Left renal pelvis (tissue), 4 donors: ENCODE measurements at places on chromosomes 4 and X. TPM values are rescaled to one million over a fixed set of nuclear protein-coding genes. Genes with fewer than 3 reads are reported as not detected.

- peak; percentile 4 for DNase-seq
Observed at GRCh38 chr4:174764105-174764729, 64.8 kb downstream of the GLRA3 start.

- peak; percentile 32 for DNase-seq
Observed at GRCh38 chr4:37383579-37384229, 139.2 kb downstream of the NWD2 start.

DNA sequence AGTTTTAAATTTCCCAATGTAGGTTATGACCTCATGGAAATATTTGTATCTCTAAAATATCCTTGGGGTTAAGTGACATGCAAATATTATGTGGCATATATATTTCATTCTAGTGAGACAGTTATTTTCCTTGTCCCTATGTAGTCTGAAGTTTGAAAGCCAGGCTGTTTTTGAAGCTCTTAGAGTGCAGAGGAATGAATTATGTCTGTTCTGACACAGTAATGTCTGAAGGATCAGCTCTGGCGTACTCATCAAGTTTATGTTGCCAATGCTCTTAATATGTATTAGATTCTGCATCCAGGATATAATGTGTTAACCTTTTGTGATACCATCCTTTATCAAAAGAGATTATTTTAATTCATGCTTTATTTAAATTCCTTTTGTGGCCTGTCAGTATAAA is 355.8 kb downstream of the PCDH7 start:
- DNase-seq: no peak

DNA sequence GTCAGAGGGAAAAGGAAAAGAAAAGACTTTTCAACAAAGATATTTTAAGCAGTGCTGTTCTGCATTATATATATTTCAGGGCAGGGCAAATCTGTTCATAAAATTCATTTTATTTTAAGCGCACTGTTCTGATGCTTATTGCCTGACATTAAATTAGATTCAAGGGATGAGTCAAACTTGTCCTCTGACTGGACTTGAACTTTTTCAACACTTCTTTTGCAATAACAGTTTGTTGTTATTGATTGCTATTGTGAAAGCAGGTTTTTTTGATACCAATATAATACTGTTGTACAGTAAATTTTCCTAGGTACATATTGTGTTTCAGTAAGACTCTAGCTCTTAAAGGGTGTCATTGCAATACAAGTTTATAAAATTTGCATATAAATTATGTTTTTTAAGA is 481.3 kb downstream of the NAF1 start:
- DNase-seq: no peak

DNA sequence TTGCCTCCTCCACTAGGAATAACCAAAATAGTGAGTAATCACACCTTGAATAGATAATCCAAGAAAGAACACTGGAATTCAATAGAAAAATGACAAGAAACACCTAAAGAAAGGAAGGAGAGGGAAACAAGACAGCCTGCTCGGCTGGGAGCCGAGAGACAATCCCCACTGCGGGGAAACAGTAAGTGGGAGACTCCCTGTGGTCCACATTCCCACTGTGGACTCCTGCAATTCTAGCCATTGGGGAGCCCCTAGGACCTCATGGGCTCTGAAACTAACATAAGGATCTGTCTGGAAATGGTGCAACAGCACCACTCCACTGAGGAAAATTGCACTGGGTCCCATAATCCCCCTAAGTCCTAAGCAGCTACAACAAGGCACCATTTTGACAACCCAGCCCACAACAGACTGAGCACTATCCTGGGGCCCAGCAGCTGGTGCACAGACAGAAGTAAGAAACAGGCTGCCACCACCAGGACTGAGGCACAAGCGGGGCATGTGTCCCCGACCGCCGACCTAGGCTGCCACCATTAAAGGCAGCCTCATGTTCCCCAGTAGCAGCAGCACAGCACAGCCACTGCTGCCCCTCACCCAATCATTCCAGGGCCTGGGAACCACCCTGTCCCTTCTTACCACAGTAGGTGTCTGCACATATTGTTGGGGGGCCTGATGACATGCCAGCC is 14.2 kb downstream of the LRBA start:
- no peak for DNase-seq

DNA sequence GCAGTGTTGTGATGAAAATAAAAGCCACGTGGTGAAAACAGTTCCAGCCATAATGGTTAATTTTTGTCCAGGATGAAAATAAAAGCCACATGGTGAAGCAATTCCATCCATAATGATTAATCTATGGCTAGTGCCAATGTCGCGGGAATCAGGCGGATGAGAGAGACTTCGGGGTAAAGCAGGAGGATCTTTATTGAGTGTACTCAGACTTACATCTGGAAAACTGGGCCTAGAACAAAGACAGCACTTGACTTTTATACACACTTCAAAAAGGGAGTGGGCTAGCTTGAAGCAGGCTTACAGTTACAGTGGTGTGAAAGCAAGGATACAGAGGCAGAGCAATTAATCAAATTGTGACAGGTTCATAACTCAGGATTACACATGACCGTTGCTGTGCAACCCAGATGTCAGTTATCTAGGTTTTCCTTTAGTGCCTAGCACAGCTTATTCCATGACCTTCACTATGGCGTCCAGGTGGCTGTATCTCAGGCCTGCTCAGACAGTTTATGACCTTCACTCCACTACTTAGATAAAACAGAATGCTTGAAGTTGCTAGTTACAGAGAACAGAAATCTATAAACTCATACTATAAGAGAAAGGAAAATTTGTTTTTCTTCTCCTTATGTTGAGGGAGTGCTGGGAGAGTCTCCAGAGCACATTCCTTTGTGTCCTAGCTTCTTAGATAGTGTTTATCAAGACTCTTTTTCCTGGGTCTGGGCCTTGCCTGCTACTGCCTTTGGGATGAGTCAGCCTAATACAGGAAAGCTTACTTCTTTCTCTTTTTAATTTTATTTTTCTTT is 5.9 kb upstream of the PLA2G12A start:
- no peak for DNase-seq

LANCL3 gene
- polyA plus RNA-seq: 0.11 TPM

TMSB15A gene
- polyA plus RNA-seq: 56.7 TPM
